Gastroesophageal sphincter (tissue), 4 donors: ENCODE measurements at places on chromosomes 1 and 21. TPM values are rescaled to one million over a fixed set of nuclear protein-coding genes. Genes with fewer than 3 reads are reported as not detected.

GRCh38 chr21:27017246-27017645 lies 50.4 kb upstream of the ADAMTS5 start:
- ATAC-seq: no peak

GRCh38 chr21:35020902-35021301 lies 28.2 kb downstream of the RUNX1 start:
- no peak for ATAC-seq

GRCh38 chr1:85371021-85371420 lies 93.9 kb downstream of the DDAH1 start:
- no peak for ATAC-seq

The CACNA1E gene
- 0.17 TPM for total RNA-seq

- no peak for ATAC-seq
These were observed 424.5 kb downstream of the NEGR1 start for GRCh38 chr1:71857862-71858261.

The RHD gene
- not detected for total RNA-seq

The GPATCH2 gene
- 14.0 TPM for total RNA-seq

DNA sequence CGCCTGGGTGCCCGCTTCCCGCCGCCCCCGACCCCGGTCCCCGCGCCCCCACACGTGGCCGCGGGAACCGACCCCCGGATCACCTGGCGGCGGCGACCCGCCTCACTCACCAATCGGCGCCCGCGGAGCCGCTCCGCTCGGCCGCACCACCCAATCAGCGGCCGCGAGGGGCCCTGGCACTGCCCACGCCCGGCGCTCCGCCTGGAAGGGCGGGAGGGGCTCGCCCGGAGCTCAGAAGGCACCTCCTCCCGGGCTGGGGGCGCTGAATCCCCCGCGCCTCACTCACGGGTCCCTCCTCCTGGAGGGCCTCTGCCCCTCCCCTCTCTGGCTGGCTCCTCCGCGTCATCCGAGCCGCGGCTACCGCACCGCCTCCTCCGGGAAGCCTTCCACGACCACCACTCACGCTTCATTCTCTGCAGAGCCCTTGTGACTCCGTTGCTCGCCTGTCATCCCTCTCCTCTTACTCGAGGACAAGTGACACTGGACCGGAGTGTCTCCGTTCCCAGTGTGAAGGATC lies 374 bp downstream of the SH2D5 start:
- ATAC-seq: peak; percentile 66

DNA sequence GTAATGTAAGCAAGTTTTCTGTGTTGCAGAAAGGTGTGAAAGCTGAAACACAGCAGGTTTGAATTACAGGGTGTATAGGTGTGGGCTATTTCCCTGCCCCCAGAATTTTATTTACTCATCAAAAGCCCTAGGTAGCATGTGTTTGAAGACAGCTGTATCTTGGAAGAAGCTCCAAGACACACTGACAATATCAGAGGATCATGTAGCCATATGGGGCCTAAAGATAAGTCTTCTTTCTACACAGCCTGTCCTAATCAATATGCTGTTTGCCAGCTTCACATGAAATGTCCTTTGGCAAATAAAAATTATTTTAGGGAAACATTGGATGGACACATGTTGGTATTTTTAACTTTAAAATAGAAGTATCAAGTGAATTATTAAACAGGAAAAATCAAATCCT lies 17.5 kb upstream of the SUCO start:
- ATAC-seq: no peak

- no peak for ATAC-seq
These were observed 2.8 kb downstream of the FCRL6 start for GRCh38 chr1:159804924-159805323.

GRCh38 chr1:67853704-67854103 lies 20.4 kb upstream of the GNG12 start:
- peak; percentile 31 for ATAC-seq

GRCh38 chr1:21801100-21801499 lies 11.0 kb upstream of the LDLRAD2 start:
- ATAC-seq: no peak

- no peak for ATAC-seq
These were observed 62.8 kb downstream of the RGS4 start for GRCh38 chr1:163131981-163132380.

DNA sequence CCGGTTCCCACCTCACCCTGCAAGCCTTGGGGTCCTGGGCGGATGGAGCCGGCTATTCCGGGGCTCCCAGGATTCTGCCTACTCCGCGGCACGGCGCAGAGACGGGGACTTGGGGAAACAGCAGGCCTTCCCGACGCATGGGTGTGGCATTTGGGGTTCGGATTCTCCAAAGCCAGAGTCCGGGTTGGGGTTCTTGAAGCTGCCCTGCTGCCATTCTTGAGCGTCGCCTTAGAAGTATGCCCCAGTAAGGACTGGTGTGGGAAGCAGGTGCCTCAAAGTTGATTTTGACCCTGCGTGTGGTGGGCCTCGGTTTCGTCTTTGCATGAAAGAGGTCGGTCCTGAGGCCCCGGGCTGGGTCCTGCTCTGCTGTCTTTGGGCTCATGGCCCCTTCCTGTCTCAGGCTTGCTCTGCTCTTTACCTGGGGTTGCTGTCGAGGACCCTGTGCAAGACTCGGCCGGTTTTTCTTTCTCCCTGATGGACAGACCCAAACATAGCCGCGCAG lies 696 bp downstream of the GUK1 start:
- ATAC-seq: no peak

The LRRC39 gene
- 1.6 TPM for total RNA-seq

DNA sequence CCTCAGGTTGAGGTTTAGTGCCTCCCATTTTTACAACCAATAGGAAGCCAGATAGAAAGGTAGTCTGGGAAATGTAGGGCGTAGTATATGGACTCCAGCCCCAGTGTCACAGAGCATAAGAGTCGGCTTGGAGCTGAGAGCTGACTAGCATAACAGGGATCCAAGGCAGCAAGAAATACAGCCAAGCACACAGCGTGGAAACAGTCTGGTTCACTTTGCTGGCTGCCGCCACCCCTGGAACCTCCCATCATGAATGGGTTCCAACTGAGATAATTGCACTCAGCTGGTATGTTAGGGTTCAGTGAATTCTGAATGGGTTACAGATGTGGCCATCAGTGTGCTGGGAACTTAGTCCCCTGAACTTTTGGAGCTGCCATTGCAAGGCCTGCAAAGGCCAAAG lies 76.7 kb upstream of the GPR88 start:
- peak; percentile 43 for ATAC-seq

The USH2A gene
- total RNA-seq: not detected

DNA sequence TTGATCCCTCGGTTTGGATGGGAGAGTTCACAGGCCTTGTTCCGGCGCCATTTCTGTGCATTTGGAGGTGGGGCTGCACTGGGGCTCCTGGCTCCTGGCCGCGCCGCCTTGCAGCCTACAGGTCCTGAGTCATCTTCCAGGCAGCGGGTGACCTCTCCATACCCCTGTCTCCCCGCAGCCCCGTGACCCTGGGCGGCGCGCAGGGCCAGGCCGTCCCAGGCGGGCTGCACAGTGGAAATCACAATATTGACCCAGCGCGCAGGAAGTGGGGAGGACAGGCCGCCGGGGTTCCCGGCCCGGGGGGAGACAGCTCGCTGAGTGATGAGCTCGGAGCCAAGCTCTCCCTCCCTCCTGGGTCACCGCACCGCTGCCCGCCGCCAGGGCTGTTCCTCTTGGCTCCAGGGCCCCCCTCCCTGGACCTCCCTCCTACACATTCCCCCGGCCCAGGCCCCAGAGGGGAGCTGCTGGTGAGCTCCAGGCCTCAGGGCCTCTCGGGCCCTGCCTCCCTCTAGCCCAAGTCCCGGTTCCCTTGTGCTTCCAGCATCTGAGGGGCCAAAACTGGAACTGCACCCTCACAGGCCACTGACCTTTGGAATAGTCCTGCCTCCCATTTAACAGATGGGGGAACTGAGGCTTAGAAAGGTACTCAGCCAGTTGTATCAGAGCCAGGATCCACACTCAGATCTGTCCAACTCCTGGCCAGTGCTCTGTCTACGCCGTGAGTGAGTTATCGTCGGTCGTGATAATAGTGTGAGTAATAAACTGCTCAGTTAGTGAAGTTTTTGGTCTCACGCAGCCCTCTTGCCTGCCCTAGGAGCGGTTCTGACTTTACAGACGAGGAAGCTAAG lies 142.9 kb upstream of the WNT4 start:
- no peak for ATAC-seq

DNA sequence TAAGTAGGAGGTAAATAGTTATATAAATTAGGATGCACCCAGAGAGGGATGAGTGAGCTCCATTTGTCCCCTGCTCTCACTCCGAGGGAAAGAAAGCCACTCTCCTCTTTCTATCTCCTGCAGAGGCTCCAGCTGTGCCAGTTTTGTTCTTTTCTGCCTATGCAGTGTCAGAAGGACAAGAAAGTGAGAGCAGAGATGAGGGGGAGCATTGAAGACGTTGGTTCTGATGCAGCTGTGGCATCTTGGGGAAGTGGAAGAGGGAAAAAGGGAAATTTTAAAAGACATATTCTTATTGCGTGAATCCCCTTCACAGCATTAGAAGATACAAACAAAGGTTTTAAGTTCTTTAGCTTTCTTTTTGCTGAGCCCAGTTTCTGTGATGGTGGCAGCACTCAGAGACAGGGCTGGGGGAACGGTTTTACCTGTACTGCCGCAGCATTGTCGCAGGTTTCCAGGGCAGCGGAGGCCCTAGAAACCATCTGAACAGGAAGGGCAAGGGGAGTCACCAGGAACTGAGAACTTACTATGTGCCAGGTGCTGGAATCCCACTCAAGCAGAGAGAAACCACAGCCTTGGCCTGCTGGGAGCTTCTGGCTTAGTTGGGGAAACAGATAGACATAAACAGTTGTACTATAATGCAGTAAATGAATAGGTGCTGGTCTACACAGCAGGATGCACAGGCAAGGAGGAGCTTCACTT lies 44.9 kb upstream of the USP24 start:
- no peak for ATAC-seq

DNA sequence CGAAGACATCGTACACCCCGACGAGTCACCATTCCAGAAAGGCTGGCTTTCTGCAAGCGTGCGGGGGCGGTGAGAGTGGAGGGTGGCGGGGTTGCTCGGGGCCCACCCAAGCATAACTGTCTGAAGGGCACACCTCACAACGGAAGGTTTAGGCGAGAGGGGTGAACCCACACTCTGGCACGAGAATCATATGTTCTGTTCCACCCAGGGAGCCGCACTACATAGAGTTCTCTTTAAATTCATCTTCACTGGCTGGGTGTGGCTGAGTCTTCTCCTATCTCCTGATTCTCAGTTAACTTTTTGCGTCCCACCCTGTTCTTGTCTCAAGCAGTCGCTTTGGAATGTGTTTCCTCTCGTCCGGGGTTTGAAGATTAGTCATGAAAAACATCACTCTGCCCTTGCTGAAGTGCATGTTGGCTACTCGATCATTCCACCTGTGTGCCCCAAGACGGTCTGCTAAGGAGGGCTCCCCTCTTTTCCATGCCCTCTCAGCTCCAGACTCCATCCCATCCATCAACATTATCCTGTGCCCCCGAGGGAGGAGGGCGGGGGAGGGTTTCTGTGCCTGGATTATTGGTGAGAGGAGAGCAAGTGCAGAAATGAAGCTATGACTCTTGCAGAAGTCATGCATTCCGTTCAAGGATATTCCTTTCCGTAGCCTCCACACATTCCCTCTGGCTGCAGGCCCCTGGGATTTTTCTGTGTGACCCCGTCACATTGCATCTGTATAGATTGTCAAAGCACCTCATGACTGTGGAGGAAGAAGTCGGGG lies 53.5 kb upstream of the CD34 start:
- peak; percentile 2 for ATAC-seq

The SPAG17 gene
- total RNA-seq: 0.13 TPM

GRCh38 chr1:24749252-24749651 lies 4.0 kb downstream of the CLIC4 start:
- no peak for ATAC-seq

DNA sequence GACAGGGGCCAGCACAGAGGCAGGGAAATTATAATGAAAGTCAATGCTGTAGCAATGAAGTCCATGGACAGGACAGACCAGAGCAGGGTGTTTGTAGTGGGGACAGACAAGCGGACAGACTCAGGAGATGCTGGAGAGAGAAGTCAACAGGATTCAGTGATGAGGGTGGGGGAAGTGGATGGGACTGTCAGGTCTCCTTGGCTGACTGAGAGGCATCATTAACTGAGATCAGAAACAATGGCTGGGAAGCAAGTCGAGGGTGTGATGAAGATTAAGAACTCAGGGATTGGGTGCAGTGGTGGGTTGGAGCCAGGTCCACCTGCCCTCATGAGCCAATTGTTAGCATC lies 25.5 kb downstream of the CD58 start:
- ATAC-seq: no peak

- ATAC-seq: no peak
These were observed 97.8 kb downstream of the TYW3 start for GRCh38 chr1:74830766-74831165.

DNA sequence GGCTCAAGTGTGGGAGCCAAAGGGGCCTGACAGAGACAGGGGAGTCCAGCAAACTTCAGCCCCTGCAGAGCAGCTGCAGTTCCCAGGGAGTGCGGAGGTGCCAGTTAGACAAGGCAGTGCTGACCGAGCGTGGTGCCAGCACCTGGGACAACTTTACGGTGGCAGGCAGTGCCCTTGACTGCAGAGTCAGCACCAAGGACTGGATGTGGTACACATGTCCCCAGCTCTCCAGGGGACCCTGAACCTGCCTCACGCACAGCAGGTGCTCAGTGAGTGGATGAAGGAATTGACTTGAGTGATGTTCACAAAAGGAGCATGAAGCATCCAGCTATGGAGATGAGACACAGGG lies 296.5 kb downstream of the SIPA1L2 start:
- no peak for ATAC-seq

DNA sequence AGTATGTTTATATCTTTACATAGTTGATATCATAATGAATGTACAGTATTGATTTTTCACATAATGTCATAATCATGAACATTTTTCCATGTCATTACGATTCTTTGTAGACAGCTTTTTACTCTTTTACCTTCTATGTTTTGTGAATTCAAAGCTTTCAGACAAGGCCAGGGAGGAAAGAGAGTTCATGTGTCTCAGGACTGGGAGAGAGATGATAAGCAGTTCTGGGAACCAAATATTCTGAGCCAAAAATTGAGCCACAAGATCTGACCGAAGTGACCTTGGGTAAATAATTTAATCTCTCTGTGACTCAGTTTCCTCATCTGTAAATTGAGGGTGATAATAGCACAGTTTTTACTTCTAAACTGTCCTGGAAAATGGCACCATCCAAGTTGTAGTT lies 31.8 kb downstream of the CSF1 start:
- ATAC-seq: no peak

GRCh38 chr21:28641731-28642130 lies 350.9 kb downstream of the LTN1 start:
- ATAC-seq: no peak

The LINGO4 gene
- total RNA-seq: not detected

DNA sequence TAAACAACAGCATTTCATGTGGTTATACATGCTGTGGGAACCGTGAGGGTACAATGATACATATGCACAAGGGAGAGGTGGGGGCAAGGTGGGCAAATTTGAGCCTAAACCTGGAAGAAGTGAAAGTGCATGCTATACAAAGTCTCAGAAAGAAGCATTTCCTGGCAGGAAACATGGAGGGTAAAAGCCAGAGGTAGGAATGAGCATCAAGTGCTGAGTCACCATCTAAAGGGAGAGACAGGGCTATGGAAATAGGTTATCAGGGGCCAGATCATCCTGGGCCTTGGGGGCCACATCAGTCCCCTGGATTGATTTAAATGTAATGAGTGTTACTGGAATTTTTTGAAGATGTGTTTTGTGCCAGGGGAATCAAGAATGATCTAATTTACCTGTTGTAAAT lies 60.1 kb upstream of the DAB1 start:
- no peak for ATAC-seq
